Suprapubic skin (tissue), 4 donors: ENCODE measurements at places on chromosomes 2 and 18. TPM values are rescaled to one million over a fixed set of nuclear protein-coding genes. Genes with fewer than 3 reads are reported as not detected.

GPBAR1 gene
- 0.98 TPM for total RNA-seq

DNA sequence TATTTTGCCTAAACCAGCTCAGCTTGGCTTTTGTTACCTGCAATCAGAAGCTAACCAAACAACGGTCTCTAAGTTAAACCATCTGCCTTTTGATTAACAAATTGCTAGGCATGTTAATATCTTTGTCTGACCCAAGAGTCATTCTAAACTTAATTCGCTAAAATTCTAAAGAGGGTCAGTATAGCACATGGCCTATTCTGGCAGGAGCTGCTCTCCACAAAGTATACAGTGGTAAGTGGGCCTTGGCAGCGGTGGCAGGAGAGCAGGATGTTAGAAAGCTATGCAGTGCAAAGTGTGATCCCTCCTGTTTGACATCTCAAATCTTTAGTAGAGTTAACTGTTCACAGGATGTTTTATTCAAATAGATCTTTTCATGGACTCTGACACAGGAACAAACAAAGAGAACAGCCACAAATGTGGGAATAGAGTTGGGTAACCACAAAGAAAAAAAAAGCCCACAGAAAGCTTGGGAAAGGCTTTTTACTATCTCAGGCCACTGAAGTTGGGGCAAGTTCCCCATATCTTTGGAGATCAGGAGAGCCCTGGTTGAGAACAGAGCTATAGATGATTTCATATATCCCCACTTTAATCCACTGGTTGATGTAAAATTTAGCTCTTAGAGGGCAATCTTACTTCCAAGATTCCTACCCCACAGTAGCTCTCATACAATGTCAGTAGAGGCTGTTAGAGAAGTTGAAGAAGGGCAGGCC is 10.6 kb downstream of the CFAP210 start:
- no peaks in the 10 kb centered on the region for H3K27me3 ChIP-seq
- H3K4me3 ChIP-seq, result no peak overlapping the region
- no peaks in the 10 kb centered on the region for H3K4me1 ChIP-seq
- H3K36me3 ChIP-seq, result no peaks in the 10 kb centered on the region
- no peak overlapping the region for H3K27ac ChIP-seq

DNA sequence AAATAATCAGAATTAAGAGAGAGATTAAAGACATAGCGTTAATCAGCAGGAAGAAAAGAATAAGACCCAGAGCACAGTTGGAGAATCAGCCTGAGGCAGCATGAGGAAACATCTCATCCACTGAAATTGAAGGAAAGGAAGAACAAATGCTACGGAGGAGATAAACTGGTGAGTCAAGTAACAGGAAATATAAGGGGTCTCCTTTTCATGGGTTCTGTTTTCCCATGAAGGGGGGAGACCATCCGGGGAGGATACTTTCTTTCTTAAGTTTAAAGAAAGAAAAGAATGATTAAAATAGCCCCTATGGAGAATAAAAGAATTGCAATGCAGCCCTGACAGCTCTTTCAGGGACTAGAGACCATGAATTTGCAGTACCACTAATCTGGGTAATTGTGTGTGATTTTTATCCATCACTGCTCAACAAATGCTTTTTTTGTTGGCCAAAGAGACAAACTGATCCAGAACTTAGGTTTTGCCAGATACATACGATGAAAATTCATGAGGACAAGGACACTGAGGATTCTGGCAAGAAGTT is 17.7 kb downstream of the ROCK2 start:
- no peak overlapping the region for H3K27ac ChIP-seq
- peaks cover 16% of the 10 kb centered on the region for H3K4me1 ChIP-seq
- H3K27me3 ChIP-seq, result no peaks in the 10 kb centered on the region
- H3K4me3 ChIP-seq, result no peak overlapping the region

DNA sequence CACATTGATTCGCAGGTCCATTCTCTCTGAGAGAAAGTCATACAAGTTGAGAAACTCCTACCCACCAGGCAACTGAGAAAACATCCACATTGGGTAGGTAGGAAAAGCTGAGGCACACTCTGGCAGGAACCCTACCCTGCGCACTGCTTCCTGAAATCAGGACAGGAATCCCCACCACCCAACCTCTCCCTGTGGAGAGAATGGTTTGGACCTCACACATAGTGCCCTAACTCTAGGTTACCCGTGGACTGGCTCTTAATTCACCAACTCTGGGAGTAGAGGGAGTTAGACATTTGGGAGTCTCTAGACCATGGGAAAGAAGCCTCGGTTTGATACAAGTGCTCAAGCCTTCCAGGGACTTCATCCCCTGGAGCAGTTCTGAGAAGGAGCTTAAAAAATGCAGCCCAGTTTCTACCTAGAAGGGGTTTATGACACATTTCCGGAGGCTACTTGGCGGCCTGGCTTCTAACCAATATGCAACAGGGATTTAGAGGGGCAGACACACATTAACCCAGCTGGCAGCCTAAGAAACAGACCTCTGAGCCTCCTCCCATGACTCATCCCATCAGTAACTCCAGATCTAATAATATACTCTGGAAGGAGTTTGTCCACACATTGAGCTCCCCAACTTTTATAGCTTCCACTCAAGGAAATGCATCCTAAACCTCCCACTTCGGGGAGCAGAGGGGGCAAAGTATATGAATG is 136.7 kb downstream of the EML6 start:
- peaks cover 13% of the 10 kb centered on the region for H3K4me1 ChIP-seq
- DNase-seq, result no peak
- H3K36me3 ChIP-seq, result no peaks in the 10 kb centered on the region
- H3K27me3 ChIP-seq, result no peaks in the 10 kb centered on the region

GRCh38 chr18:45708831-45709230 is 15.2 kb upstream of the SLC14A1 start:
- no peak for DNase-seq
- H3K4me3 ChIP-seq, result no peak overlapping the region
- no peaks in the 10 kb centered on the region for H3K27me3 ChIP-seq
- H3K4me1 ChIP-seq, result no peaks in the 10 kb centered on the region
- no peak overlapping the region for H3K27ac ChIP-seq
- H3K36me3 ChIP-seq, result no peaks in the 10 kb centered on the region

GRCh38 chr2:28004086-28004485 is 113.6 kb downstream of the BABAM2 start:
- H3K27me3 ChIP-seq, result no peaks in the 10 kb centered on the region
- H3K36me3 ChIP-seq, result no peaks in the 10 kb centered on the region

GRCh38 chr2:191066197-191066918 is 52.4 kb upstream of the STAT1 start:
- no peaks in the 10 kb centered on the region for H3K36me3 ChIP-seq
- no peaks in the 10 kb centered on the region for H3K27me3 ChIP-seq
- H3K4me3 ChIP-seq, result no peak overlapping the region
- no peak for DNase-seq

GRCh38 chr2:215797676-215798075 is 215.7 kb downstream of the MREG start:
- no peaks in the 10 kb centered on the region for H3K27me3 ChIP-seq
- peaks cover 6% of the 10 kb centered on the region for H3K4me1 ChIP-seq
- no peak overlapping the region for H3K4me3 ChIP-seq
